ENCODE measurements at places on chromosomes 11 and 22. TPM values are rescaled to one million over a fixed set of nuclear protein-coding genes. Genes with fewer than 3 reads are reported as not detected.

DNA sequence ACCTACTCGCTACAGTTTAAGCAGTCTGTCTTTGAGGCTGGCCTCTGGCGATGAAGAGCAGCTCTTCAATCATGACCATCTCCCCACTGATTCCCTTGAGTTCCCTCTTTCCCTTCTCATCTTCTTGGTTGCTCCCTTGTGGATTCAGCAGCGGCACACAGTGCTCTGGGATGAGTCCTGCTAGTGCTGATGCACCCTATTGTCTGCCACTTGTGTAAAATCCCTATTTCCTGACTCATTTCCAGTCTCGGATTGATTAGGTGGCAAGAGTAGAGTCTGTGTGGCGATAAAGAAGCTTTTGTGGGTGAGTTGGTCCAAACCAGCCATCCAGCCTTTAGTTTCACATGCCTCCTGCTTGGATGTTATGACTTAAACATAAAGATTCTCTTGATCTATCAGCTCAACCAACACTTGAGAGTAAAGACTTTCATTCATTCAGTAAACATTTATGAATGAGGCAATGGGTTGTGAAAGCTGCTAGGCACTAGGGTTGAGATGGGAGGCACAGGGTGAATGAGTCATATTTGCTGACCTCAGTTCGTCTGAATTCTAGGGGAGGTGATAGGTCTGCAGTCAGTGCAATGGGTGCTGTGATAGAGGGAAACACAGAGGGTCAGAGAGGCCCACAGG is 219.4 kb upstream of the RAG2 start:
- H3K27ac ChIP-seq = no peak overlapping the region
- no peaks in the 10 kb centered on the region for H3K36me3 ChIP-seq
- no peaks in the 10 kb centered on the region for H3K4me1 ChIP-seq
- H3K4me3 ChIP-seq = no peak overlapping the region
- no peaks in the 10 kb centered on the region for H3K27me3 ChIP-seq
- DNase-seq = no peak

DNA sequence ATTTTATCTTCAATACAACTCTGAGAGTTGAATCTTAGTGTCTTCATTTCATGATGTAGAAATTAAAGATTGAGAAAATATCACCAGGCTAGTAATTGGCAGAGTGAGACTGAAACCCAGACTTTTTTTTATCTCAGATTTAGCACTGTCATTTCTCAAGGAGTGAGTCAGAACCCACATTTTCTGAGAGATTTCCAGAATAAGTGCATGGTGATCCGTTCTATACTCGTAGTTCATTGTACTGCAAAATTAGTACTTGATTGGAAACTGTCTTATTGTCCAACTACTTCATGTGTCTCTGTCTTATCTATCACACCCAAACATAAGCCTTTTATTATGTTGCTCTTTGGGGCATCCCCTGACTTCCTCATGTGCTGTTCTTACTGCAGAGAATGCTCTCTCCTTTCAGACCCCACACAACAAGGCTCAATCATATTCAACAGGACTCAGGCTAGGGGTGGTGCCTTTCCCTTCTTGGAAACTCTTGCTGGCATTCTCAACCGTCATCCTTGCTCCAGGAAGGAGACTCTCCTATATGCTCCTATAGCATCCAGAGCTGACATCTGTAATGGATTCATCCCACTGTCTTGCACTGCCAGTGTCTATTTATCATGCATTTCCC is 76.7 kb upstream of the BLID start:
- H3K36me3 ChIP-seq = no peaks in the 10 kb centered on the region
- H3K27me3 ChIP-seq = no peaks in the 10 kb centered on the region
- no peak for DNase-seq
- no peak overlapping the region for H3K4me3 ChIP-seq
- no peak overlapping the region for H3K27ac ChIP-seq

GRCh38 chr11:17383461-17383860 is 5.0 kb downstream of the KCNJ11 start:
- H3K27me3 ChIP-seq = no peaks in the 10 kb centered on the region
- no peak overlapping the region for H3K4me3 ChIP-seq
- no peak for DNase-seq

- H3K4me3 ChIP-seq = no peak overlapping the region
- H3K27me3 ChIP-seq = no peaks in the 10 kb centered on the region
- no peak for DNase-seq
- no peaks in the 10 kb centered on the region for H3K4me1 ChIP-seq
- H3K27ac ChIP-seq = no peak overlapping the region
Measured at GRCh38 chr11:66187453-66187852, 81.0 kb upstream of the RAB1B start.

GRCh38 chr11:45704133-45704532 is 38.7 kb upstream of the CHST1 start:
- H3K27ac ChIP-seq = no peak overlapping the region
- no peaks in the 10 kb centered on the region for H3K4me1 ChIP-seq
- no peaks in the 10 kb centered on the region for H3K27me3 ChIP-seq
- no peak overlapping the region for H3K4me3 ChIP-seq
- H3K36me3 ChIP-seq = no peaks in the 10 kb centered on the region

- H3K4me1 ChIP-seq = peaks cover 8% of the 10 kb centered on the region
- no peak overlapping the region for H3K27ac ChIP-seq
- DNase-seq = no peak
- H3K27me3 ChIP-seq = no peaks in the 10 kb centered on the region
- H3K4me3 ChIP-seq = no peak overlapping the region
Measured at GRCh38 chr11:12503039-12503484, 125.7 kb downstream of the PARVA start.

POU2F3 gene
- not detected for polyA plus RNA-seq

GRCh38 chr11:75158696-75159150 is 7.8 kb downstream of the SLCO2B1 start:
- H3K27me3 ChIP-seq = no peaks in the 10 kb centered on the region
- H3K4me3 ChIP-seq = no peak overlapping the region
- H3K4me1 ChIP-seq = no peaks in the 10 kb centered on the region

DNA sequence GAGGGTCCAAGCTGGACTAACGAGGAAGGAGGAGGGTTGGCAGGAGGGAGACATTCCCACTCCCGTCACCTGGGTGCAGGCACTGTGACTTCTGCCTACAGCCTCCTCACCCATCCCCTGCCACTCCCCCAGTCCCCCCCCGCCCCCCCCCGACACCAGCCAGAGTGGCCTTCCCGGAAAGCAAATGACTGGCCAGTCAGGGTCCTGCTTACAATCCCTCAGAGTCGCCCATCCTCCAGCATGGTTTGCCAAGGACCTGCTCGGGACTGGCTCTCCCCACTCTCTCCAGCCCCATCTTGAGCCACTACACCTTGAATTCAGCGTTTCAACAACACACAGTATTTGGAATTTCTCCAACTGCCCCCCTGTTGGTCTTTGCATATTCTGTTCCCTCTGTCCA is 59.6 kb downstream of the THAP12 start:
- no peak overlapping the region for H3K27ac ChIP-seq
- H3K36me3 ChIP-seq = no peaks in the 10 kb centered on the region
- peaks cover 7% of the 10 kb centered on the region for H3K4me1 ChIP-seq
- H3K27me3 ChIP-seq = peaks cover 3% of the 10 kb centered on the region
- no peak overlapping the region for H3K4me3 ChIP-seq
- no peak for DNase-seq

ALDH3B1 gene
- 2.7 TPM for polyA plus RNA-seq

OR4C6 gene
- polyA plus RNA-seq = not detected

DNA sequence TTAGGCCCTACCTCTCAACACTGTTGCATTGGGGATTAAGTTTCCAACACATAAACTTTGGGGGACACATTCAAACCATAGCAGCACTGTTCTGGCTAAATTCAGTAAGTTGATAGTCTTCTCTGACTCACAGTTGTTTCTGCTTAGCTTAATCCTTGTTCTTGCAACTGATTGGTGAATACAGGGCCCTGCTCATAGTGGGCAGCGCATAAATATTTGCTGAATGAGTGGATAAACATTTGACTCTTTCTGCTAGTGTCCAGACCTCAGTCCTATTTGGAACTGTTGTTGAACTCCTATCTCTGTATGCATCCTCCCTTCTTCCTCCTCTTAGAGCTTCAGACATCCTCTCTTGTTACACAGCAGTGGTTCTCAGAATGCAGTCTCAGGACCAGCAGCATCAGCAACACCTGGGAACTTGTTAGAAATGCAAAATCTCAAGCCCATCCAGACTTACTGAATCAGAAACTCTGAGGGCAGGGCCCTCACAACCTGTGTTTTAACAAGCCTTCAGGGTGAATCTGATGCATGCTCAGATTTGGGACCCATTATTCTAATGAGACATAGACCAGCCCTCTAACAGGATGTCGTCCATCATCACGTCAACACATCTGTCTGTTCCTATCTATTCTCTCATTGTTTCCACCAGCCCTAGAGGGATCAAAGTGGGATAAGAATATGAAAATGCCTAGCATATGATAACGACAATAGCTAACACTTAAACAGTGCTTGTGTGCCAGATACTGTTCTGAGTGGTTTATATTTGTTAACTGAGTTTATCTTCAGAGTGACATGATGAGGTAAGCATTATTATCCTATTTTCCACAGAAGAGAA is 22.3 kb downstream of the SPON1 start:
- no peak overlapping the region for H3K4me3 ChIP-seq
- no peak overlapping the region for H3K27ac ChIP-seq
- no peaks in the 10 kb centered on the region for H3K36me3 ChIP-seq
- no peaks in the 10 kb centered on the region for H3K4me1 ChIP-seq
- DNase-seq = no peak
- H3K27me3 ChIP-seq = peaks cover 5% of the 10 kb centered on the region

FAT3 gene
- polyA plus RNA-seq = under 0.01 TPM

- no peaks in the 10 kb centered on the region for H3K4me1 ChIP-seq
- no peak overlapping the region for H3K27ac ChIP-seq
- H3K4me3 ChIP-seq = no peak overlapping the region
- H3K36me3 ChIP-seq = no peaks in the 10 kb centered on the region
- no peak for DNase-seq
- H3K27me3 ChIP-seq = no peaks in the 10 kb centered on the region
Measured at GRCh38 chr11:58485961-58486360, 21.9 kb downstream of the OR5B21 start.

DNA sequence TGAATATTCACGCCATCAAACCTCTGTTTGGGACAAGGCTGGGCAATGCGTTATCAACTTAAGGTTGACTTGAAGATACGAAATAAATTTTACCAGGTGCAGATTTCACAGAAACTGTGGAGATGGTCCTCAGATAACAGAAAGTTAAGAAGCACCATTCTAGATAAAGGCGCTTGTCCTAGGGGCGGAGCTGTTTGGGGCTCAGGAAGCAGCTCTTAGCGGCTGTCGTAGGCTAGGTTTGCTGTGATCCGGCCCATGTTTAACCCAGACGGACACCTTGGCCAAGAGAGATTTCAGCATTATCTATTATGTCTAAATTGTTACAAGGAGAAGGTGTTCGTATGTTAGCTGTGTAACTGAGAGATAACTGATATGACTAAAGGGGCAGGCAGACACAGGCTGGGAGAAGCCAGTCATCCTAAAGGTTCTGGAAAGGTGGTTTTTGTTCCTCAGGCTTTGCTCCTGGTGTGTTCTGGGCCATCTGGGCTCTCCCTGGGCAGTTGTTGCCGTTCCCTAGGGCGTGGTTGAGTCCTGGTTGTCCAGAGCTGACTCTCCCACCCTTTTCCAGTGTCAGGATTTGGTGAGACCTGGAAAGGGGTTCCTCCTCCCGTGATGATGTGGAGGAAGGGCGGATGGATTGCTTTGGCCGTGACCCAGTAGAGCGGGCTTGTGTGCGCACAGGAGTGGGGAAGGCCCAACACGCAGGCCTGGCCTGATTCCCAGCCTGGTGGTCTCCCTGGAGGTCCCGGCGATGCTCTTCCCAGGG is 25.8 kb downstream of the TPCN2 start:
- H3K27ac ChIP-seq = no peak overlapping the region
- H3K4me3 ChIP-seq = no peak overlapping the region
- DNase-seq = no peak

- H3K4me3 ChIP-seq = no peak overlapping the region
- H3K4me1 ChIP-seq = no peaks in the 10 kb centered on the region
- no peak overlapping the region for H3K27ac ChIP-seq
- DNase-seq = no peak
- H3K36me3 ChIP-seq = no peaks in the 10 kb centered on the region
- H3K27me3 ChIP-seq = no peaks in the 10 kb centered on the region
Measured at GRCh38 chr11:33551051-33551450, 149.6 kb downstream of the C11orf91 start.

DNA sequence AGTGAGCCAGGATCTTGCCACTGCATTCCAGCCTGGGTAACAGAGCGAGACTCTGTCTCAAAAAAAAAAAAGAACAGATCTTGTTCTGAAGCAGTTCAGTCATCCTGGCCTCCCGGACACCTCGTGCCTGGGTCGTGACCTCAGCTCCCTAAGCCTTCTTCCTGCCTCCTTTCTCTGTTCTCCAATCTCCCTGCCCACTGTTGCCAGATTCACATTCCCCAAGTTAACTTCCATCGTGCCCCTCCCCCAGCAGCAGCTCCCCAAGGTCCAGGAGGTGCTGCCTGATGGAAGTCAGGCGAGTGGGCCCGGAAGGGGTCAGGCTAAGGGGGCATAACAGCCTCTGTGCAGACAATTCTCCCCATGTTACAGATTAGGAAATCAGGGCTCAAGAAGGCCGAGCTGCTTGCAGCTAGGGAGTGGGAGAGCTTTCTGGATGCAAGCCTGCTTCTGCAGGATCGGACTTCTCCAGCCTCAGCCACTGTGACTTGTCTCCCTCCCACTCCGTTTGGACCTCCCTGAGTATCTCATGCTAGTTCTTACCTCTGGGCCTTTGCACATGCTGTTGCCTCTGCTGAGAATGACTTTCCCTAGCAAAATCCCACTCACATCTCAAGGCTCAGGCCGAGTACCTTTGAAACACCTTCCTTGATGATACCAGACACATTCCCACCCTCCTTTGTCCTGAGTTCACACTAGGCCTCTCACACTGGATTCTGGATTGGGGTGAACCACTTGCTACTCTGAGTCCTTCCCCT is 14.3 kb upstream of the TMEM184B start:
- no peaks in the 10 kb centered on the region for H3K27me3 ChIP-seq
- DNase-seq = no peak
- H3K4me1 ChIP-seq = no peaks in the 10 kb centered on the region

OR52A1 gene
- polyA plus RNA-seq = not detected

- peaks cover 4% of the 10 kb centered on the region for H3K4me1 ChIP-seq
- H3K27ac ChIP-seq = no peak overlapping the region
- H3K27me3 ChIP-seq = no peaks in the 10 kb centered on the region
Measured at GRCh38 chr11:1343391-1344055, 34.1 kb upstream of the TOLLIP start.

GRCh38 chr22:49790912-49791311 is 36.8 kb downstream of the BRD1 start:
- no peak overlapping the region for H3K4me3 ChIP-seq
- no peak overlapping the region for H3K27ac ChIP-seq
- peaks cover 65% of the 10 kb centered on the region for H3K36me3 ChIP-seq
- no peak for DNase-seq
- no peaks in the 10 kb centered on the region for H3K27me3 ChIP-seq

GRCh38 chr11:110715541-110715940 is 3.3 kb upstream of the ARHGAP20 start:
- H3K27ac ChIP-seq = no peak overlapping the region
- H3K4me1 ChIP-seq = peaks cover 12% of the 10 kb centered on the region
- no peaks in the 10 kb centered on the region for H3K36me3 ChIP-seq
- no peak overlapping the region for H3K4me3 ChIP-seq
